Stimulated activated naive B cell treated with anti-CD40 and anti-IgM and Interleukin-4, amounts not matched to agents 10 μg/mL and 1 μg/mL and 100 μg/mL, for 72 hours (primary cell): ENCODE measurements at places on chromosomes 11 and 22.

DNA sequence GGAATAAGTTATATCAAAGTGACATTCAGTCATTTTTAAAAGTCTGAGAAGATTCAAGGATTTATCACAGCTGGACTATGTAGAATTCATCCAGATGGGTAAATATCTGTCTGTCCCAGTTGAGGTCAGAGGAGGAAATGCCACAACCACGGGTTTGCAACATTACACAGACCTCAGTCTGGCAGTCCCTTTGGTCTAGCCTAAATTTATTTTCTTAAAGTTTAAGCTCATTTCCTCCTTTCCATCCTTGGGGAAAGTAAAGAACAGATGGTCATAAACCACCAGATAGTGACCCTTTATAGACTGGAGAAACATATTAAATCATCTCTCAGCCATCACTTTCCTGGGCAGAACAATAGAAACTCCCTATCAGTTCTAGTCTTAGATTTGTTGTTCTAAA lies 238.4 kb upstream of the DDI1 start:
- no peak for DNase-seq

DNA sequence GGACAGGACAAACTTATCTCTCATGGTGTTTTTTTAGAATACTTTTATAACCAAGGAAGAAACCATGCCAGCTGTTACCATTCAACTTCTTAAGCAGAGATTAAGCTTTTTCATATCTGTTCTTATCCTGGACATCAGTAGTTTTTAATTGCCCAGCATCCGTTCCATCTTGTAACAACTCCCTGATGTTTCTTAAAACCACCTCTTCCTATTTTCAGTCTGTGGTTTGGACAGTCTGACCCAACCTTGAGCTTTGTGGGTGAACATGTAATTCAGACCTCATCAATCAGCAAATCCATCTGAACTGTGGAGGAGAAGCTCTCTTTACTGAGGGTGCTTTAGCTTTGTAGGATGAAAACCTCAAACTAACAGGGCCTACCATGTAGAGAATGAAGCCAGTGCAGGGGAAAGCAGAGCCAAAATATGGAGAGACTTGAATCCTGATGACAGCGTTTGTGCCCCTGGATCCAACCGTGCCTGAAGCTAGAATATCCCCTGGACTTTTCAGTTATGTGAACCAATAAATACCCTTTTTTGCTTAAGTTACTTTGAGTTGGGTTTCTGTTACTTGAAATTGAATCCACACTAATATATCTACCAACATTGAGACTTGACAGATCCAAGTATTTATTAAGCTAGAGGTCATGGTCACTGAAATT lies 9.4 kb downstream of the TUG1 start:
- DNase-seq: no peak

- no peak for DNase-seq
These were observed 93.2 kb upstream of the SYT13 start for GRCh38 chr11:45379162-45379863.

DNA sequence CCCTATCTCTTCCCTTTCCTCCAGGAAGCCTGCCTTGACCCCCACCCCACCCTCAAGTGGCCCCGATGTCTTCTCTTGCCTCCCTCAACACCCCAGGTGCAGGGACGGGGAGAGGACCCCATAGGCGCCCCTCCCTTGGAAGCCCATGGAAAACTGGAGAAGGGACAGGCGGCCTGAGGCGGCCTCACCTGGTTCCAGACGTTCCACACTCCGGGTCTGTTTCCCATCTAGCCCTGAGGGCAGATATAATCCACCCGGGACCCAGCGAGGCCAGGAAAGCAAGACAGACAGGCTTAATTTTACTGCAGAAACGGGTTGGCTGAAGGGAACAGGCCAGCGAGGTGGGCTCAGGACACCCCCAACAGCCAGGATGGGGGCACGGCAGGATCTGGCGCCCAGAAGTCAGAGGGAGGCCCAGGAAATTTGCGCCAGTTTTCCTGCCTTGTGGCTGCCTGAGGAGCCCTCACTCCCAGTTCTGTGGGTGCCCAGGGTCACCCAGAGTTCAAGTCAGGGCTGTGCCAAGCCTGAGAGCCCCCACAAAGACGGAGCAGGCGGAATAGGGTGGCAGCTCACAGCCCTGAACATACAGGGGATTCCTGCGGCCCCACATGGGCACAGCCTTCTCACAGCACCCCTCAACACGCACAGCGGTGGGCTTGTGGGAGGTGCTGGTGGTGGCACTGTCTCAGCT lies 3.0 kb upstream of the SIGIRR start:
- DNase-seq: no peak

GRCh38 chr11:3115321-3115720 lies 49.8 kb downstream of the OSBPL5 start:
- DNase-seq: no peak

DNA sequence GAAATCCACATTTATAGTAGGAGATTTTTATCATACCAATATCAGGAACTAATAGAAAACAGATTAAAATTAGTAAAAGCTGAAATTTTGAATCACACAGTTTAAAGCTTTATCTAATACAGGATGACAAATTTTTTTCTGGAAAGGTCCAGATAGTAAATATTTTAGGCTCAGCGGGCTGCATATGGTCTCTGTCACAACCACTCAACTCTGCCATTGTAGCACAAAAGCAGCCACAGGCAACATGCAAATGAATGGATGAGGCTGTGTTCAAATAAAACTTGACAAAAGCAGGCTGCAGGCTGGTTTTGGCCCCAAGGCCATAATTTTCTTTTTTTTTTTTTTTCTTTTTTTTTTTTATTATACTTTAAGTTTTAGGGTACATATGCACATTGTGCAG lies 108.2 kb upstream of the CCDC90B start:
- no peak for DNase-seq

- no peak for DNase-seq
These were observed 11.9 kb downstream of the BAIAP2L2 start for GRCh38 chr22:38098410-38099249.

- DNase-seq: no peak
These were observed 921 bp downstream of the CCDC116 start for GRCh38 chr22:21633481-21633880.

DNA sequence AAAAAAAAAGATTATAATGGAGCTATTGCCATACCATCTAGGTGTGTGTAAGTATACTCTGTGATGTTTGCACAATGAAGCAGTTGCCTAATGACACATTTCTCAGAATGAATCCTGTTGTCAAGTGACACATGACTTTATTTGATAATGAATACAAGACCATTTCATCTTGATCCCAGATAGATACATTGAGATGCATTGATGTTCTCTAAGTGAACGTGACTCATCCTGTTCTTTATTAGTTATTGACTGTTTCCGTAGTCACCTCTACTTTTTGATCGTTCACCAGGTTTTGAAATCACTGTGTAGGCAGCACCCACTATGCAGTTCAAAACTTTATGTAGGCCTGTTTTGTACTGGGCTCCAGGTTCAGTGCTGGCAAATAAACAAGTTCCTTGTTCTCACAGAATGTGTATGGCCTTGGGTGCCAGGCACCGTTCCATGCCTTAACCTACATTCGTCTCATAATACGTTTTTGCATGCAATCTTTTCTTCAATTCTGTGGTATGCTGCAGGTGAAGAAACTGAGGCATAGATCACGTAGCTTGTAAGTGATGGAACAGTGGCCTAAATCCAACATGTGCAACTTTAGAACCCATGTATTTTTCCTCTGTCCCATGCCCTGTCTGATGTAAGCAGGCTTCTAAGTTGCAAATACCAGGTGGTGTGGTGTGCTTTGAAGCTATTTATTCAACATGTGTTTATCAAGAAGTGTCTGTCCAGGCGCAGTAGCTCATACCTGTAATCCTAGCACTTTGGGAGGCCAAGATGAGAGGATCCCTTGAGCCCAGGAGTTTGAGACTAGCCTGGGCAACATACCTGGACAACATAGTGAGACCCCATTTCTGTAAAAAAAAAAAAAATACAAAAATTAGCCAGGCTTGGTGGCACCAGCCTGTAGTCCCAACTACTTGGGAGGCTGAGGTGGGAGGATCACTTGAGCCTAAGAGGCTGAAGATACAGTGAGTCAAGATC lies 10.4 kb downstream of the SREBF2 start:
- DNase-seq: no peak

DNA sequence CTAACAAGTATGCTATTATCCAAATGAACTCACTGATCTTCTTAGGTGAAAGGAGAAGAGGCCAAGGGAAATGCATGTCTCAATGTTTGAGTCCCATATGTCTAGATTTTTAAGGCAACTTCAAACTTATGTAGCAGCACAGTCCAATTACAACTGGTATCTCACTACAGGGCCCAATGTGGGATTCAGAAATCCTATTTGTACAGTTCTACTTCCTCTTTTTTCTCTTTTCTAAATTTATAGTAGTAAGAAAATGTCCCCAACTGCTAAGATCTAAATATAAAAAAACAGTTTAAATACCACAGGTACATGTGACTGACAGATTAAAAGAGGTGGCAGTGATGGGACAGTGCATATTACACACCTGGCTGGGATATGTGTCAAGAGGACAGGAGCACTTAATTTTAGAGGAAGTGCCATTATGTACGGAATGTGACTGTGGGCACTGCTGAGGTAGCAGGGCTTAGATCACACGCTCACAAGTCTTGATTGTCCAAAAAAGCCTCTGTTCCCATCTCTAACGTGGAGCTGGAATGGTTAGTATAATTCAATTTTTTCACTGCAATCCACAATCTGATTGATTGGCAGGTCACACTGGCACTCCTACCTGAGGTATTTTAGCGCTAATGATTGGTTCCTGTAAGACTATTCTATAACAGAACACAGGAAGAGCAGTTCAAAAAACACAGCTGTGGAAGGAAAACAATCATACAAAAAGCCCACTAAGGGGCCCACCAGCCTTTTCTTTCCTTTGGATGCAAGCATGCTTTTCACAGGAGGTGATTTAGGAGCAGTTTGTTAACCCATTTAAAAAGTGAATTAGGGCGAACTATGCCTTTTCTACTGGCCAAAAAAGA lies 34.6 kb downstream of the APOL5 start:
- no peak for DNase-seq

- DNase-seq: no peak
These were observed 68.3 kb downstream of the C11orf58 start for GRCh38 chr11:16806791-16807190.

DNA sequence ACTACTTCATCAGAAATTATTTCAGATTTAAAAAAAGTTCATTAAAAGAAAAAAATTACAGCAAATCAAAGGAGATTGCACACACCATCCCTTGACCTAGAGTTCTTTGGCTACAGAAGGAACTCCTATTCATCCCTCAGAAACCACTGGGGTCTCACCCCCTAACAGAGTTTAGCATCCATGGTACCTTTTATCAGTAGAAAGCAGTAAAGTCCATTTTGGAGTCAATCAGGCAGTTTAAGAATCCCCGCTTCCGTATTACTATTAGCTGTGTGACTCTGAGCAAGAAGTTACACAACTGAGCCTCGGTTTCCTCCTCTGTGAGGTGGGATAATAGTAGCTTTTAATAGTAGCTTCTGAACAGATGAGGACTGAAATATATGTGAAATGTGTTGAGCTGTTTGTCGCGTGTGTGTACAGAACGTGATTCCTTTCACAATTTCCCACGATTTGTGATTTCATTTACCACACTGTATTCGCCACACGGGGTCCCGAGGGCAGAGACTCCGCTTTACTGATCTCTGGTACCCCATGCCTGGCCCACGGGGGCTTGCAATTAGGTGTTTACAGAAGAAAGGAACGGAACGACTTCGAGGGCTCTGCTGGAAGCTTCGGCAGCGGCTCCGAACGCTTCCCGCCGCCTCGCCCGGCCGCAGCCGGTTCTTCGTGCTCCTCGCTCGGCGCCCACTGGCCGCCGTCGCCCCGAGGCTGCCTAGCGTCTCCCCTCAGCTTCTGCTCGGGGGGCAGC lies 72.5 kb upstream of the ZBED5 start:
- DNase-seq: no peak

- no peak for DNase-seq
These were observed 4.4 kb downstream of the SLC2A11 start for GRCh38 chr22:23862103-23862502.

- DNase-seq: no peak
These were observed 2.6 kb downstream of the OR51G2 start for GRCh38 chr11:4916581-4916980.

- DNase-seq: no peak
These were observed 29.0 kb downstream of the RTN4R start for GRCh38 chr22:20238901-20239675.

DNA sequence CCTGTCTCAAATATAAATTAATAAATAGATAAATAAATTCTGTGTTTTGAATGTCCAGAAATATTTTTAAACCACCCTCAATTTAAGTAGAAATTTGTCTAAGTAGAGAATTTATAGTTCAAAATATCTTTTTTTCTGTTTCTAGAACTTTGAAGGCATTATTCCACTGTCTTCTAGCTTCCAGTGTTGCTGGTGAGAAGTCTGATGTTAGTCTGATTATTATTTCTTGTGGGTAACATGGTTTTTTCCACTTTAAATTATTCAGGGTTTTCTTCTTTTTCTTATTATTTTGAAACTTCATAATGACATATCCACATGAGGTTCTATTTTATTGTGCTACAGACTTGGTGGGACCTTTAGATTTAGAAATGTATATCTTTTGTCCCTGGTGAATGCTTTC lies 46.4 kb upstream of the HEPHL1 start:
- no peak for DNase-seq

DNA sequence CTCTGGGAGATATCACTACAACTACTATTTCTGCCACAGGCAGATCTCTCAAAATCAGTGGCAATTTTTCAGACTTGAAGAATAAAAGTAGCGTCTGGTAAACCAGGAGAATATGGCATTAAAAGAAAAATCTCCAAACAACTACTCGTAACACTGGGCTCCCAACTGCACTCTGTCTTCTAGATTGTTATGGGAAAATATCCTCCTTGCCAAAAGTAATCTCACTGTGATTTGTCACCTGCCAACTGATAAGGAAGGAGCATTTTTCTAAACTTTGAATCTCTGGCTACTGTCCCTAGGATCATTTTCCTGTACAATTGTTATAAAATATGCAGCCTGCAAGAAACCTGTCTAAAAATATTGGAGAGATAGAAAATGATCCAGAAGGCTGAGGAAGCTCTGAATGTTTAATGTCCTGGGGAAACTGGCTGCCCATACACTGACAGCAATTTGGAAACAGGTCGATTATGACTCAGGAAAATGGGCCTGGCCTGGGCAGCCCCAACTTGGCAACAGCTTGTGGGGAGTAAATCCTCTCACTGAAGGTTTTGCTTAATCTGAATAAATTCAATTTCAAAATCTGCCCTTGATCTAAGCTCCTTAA lies 90.5 kb upstream of the DBX1 start:
- DNase-seq: no peak

- DNase-seq: no peak
These were observed 77.0 kb downstream of the DDIAS start for GRCh38 chr11:82978422-82979099.

GRCh38 chr11:19810852-19811251 lies 98.2 kb downstream of the NAV2 start:
- DNase-seq: no peak

- no peak for DNase-seq
These were observed 639 bp downstream of the INCENP start for GRCh38 chr11:62124186-62125113.

GRCh38 chr11:64007629-64008282 lies 21.5 kb downstream of the OTUB1 start:
- no peak for DNase-seq

- DNase-seq: no peak
These were observed 1091.9 kb upstream of the RAG2 start for GRCh38 chr11:37689951-37690350.
